ENCODE measurements at places on chromosomes 4 and X.

- DNase-seq: no peak
Measured at GRCh38 chr4:1869530-1870327, 1.5 kb upstream of the NSD2 start.

- no peak for DNase-seq
Measured at GRCh38 chrX:19381326-19381725, 37.6 kb downstream of the PDHA1 start.

- DNase-seq: no peak
Measured at GRCh38 chr4:142248946-142249345, 597.2 kb downstream of the INPP4B start.

GRCh38 chr4:31455612-31456011 lies 735.4 kb downstream of the PCDH7 start:
- no peak for DNase-seq
